ENCODE measurements at places on chromosomes 7 and 10.
A peak's percentile ranks its signal among the peaks of the same experiment; 100 is the strongest.

DNA sequence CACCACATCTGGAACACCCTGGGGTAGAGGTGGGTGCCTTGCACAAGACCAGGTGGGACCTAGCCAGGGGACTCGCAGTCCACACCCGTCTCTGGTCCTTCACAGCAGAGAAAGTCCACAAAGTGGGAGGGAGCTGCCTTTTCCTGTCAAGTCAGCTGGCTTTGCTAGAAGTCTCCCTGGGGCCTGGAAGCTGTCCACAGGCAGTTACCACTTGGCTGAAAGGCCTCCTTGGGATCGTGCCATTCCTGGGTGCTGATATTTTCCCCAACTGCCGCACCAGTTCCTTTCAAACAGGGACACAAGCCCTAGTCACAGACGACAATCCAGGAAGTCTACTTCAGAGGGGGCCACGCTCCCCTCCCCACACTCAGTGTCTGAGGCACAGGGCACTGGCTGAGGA lies 75.4 kb downstream of the AFAP1L2 start:
- no peak for DNase-seq

- no peak for DNase-seq
Measured at GRCh38 chr10:11743461-11744338, 1.5 kb downstream of the ECHDC3 start.

GRCh38 chr7:25775999-25776743 lies 375.8 kb upstream of the NFE2L3 start:
- no peak for DNase-seq

GRCh38 chr10:65891073-65891981 lies 1034.5 kb upstream of the LRRTM3 start:
- DNase-seq, result no peak

GRCh38 chr10:52999258-52999657 lies 226.7 kb upstream of the MBL2 start:
- DNase-seq, result no peak

DNA sequence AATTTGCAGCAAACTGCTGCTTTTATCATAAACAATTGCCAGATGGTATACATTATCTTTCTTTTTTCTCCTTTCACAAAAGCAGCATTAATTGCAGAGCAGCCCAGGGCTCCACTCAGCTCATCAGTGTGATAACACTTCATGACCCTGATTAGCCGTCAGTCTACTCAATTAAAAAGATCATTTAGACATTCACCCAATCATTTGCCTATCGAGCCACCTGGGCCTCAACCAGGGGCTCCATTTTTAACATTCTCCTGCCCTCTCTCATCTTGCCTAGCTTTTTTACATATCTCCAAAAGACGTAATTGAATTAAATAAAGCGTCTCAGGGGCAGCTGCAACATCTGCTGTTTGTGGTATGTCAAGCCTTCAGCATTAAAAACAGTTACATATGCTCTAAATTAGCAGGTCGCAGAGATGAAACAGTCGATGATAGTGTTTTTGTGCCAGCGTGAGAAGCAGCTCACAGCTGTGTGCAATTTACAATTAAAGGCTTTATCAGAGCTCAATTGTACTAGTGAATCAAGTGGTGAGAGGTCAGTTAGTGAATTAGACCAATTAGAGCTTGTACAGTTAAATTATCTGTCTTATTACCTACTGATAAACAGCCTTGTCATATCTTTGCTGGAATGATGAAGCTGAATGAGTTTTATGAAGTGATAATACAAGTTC lies 522.5 kb downstream of the ETV1 start:
- no peak for DNase-seq

DNA sequence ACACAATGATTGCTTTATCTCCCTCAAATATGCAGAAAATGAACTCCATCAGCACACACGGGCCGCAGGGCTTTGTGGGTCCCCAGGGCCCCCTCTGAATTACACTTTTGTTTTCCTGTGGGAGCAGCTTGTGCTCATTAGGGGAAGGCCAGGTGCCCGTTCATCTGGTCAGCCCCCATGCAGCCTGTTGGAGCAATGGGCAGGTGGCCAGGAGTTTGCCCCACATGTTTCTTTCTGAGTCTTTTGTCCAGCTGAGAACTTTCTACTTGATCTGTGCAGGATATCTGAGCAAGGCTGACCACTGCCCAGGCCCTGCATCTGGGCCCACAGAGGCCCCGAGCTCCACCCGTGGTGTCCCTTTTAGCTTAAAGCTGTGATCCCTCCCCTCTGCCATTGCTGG lies 105.3 kb upstream of the FAM20C start:
- no peak for DNase-seq

- no peak for DNase-seq
Measured at GRCh38 chr10:132742837-132743194, 43.1 kb downstream of the NKX6-2 start.

GRCh38 chr10:95759233-95759826 lies 3.4 kb downstream of the ENTPD1 start:
- DNase-seq, result no peak

DNA sequence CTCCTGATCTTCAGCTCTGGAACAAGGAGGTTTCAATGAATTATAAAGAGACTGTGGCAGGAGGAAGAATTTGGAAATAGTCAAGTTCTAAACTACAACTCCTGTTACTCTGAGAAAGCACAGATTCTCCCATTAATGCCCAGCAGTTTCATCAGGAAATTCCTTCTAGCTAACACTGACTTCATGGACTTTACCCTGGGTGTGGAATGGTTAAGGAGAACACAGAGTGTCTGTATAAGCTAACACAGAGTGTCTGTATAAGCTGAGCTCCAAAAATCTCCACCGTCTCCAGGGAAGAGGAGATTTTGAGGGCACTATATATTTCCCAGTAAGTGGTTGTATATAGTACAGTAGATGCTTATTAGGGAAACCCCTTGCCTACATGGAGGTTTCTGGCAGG lies 675.5 kb downstream of the XPNPEP1 start:
- no peak for DNase-seq

DNA sequence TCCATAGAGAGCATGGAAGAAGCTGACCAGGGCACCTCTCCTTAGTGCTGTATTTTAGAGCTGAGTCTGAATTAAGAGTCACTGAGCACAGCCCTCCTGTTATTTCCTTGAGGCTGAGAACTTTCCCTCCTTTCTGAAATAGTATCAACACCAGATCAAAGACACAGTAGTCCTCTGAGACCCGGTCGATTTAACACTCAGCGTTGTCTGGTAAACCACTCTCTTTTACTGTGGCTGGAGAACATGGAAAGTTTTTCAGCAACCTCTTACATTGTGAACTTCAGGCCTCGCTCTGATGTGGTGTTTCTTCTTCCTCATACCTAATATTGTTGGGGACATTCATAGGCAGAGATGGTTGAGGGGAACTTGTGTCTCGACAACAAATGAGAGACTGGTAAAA lies 202.0 kb upstream of the MTPN start:
- DNase-seq, result no peak

GRCh38 chr10:79282388-79282787 lies 64.9 kb upstream of the PPIF start:
- peak; percentile 46 for DNase-seq

- DNase-seq, result no peak
Measured at GRCh38 chr7:151119902-151120301, 33.6 kb downstream of the AGAP3 start.

DNA sequence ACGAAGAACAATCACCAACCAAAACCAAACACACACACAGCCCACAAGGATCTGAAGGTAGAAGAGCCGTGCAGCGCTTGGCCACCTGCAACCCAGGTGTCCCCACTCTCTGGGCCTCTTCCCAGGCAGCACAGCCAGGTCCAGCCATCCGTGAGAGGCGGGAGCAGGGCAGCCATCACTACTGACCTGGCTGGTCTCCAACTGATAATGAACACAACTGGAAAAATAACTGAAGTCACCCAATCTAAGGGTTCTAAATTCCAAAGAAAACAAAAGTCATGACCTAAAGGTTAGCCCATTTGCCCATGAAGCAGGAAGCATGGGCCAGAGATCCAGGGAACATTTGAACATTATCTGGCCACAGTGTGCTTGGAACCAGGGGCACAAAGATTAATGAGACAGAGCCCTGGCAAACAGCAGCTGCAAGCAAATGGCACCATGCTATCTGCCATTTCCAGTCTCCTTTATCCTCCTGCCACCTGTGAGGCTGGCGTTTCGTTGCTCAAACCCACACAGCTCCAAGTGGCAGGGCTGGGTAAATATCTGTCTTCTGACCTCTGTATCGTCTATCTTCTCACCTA lies 207.9 kb downstream of the TNS3 start:
- DNase-seq, result no peak

DNA sequence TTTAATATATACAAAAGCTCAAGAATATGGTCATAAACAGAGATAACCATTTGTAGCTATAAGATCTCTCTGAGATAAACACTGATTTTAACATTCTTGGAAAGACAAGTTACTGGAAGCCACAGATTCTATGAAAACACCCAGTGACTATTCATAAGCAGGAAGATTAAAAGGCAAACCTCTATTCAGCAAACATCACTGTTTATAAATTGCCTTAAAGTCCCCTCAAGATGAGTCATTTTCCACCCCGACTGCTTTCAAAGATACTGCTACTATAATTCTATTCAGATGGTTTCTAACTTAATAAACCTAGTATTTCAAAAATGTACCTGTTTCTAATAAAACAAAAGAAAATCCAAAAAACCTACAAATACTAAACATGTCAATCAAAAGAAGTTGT lies 21.0 kb downstream of the TM9SF3 start:
- no peak for DNase-seq

DNA sequence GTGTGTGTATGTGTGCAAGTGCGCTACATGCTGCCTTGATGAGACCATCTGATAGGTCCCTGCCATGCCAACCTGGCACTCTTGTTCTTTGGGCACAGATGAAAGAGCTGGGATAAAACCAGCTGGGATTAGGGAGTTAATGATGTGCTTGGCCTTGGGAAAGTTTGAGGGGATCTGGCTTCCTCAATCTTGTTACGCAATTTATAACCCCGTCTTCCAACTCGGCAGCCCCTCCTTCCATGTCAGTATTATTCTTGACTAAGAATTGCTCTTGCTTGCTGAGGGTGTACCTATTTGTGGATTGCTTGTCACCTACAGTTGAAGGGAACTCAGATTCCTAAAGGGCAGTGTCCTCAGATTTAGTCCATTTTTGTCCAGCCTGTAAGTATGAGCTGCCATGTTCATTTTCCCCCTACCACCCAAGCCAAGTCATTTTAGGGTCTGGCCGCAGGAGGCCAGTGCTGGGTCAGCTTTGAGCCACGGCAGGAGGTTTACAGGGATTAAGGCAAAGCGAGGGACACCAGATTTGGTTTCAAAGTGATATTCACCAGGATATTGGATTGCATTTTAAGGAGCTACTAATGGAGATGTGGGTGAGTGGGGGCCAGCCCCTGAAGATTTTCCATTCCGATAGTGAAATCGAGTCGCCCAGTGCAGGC lies 34.1 kb upstream of the KCNMA1 start:
- no peak for DNase-seq

DNA sequence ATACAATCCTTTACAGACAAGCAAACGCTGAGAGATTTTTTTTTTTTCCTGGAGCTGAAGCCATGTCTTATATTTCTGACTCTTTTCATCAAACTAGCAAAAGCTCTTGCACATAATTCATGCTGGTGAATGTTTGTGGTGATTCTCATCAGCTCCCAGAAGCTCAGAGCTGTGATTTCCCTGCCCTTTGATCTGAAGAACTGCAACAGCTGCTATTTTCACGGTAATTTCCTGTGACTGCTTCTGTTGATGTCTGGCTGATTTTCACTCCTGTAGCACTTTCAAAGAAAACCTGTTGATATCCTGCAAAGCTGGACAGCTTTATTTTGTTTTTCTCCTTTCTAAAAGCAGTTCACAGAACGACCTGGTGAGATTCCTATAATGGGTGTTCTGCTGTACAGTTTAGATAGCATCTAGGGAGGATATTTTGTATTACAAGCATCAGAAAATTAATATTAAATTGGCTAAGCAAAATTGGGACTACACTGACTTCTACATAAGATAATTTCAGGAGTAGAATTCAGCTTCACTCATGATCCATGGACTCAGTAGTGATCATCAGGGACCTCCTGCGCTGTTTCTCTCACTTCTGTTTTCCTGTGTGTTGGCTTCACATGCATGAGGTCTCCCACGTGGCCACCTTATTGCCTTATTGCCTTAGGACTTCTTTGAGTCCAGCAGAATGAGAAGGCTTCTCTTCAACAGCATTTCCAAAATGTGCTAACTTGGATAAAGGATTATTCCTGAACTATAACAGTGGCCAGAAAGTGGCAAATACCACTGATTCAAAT lies 1111.6 kb upstream of the SORCS1 start:
- no peak for DNase-seq

DNA sequence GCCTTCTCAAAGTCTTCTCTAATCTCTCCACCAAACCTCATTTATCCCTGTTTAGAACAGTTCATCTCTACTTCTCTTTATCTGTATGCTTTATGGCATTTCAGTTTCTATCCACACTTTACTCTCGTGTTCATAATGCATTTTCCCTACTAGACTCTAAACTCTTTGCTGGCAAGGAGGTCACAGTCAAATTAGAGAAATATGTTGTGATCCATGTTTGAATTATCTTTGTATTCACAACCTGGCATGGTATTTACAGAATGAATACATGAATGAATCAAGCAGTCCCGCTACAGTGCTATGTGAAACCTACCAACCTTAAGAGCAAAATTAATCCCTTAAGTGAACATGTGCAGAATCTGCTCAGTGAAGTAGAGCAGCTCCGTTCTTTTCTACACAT lies 12.8 kb upstream of the YAE1 start:
- no peak for DNase-seq

DNA sequence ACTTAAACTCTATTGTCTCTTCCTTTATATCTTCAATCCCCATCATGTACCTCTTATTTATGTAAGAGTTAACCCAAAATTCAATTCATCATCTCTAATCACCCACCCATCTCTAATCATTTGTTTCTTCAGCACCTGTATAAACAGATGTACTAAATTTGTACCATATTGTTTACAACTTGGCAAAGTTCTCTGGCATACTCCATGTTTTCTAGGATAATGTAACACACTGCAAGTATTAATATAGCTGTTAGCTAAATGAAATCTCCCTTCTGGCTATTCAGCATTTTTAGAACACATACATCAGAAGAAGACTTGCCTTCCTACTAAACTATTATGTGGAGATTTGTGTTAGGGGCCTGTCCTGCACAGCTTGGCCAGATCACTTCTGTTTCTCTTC lies 33.1 kb downstream of the MALSU1 start:
- DNase-seq, result no peak

- DNase-seq, result no peak
Measured at GRCh38 chr7:135757719-135758411, 9.3 kb upstream of the FAM180A start.

DNA sequence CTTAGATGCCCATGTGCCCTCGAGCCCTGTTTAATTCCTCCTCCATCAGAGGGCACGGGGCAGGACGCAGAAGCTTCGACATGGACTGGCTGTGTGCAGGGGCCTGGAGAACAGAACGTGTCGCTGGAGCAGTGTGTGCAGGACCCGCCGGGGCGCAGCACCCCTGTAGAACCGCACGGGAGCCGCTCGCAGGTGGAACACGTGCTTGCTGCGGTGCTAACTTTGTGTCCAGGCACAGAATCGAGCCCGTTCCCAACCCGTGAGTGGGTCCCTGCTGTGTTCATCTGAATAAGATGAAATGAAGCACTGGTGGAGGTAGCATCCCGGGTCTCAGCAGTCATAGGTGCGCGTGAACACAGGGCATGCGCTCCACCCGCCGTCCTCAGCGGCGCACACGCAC lies 116.9 kb downstream of the WDR37 start:
- DNase-seq, result no peak

Data from suppressor macrophage treated with lipopolysaccharide for 4 hours (primary cell).